ENCODE measurements at places on chromosomes 1 and 21. TPM values are rescaled to one million over a fixed set of nuclear protein-coding genes. Genes with fewer than 3 reads are reported as not detected.

- DNase-seq = no peak
Measured at GRCh38 chr1:78730054-78730453, 80.4 kb downstream of the IFI44 start.

DNA sequence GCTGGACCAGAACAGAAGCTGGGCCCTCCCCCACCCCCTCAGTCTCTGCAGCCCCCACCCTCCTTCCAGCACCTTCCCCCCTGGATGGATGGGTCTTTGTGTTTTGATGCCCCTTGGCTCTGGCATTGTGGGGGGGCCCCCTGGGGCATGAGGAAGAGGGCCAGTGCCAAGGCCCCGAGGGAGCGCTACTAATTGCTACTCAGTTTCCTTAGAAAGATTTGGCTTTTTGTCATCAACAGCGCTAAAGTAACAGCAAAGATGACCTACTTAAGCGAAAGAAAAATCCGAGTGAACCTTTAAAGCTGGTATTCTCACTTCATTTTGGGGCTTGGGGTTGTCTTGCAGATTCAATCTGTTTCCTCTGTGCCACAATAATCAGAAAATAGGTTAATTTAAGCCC, 63.5 kb downstream of the SKI start:
- no peak for DNase-seq

DNA sequence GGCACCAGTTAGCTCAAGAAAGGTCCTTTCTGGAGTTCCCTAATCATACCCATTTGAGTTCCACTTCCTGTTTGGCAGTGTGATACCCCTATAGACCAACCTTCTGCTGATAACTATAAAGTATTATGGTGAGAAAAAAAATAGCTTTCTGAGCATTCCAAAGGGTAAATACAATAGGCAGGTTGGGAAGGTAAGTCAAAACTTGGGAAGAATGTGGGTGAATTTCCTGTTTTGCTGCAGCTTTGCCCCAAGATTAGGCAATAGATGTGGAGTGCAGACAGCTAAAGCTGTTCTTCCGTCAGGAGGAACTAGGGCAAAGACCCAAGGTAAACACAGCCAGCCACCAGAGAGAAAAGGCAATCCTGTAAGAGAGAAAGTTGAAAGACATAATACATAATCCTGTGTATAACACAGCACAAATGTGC, 49.9 kb upstream of the GUCA2A start:
- no peak for DNase-seq

DNA sequence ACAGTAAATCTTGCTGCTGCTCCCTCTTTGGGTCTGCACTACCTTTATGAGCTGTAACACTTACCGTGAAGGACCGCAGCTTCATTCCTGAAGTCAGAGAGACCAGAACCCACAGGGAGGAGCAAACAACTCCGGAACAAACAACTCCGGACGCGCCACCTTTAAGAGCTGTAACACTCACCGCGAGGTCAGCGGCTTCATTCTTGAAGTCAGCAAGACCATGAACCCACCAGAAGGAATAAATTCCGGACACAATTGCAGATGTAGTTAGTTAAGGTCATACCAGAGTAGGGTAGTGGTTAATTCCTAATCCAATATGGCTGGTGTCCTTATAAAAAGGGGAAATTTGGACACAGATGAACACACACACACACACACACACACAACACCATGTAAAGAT, 37.7 kb downstream of the VTCN1 start:
- no peak for DNase-seq

- DNase-seq = no peak
Measured at GRCh38 chr1:117673405-117673804, 67.6 kb downstream of the TENT5C start.

ZFP69 gene
- total RNA-seq = 4.6 TPM

ARHGAP29 gene
- 15.2 TPM for total RNA-seq

SPRR1A gene
- total RNA-seq = not detected

SEC16B gene
- total RNA-seq = 0.67 TPM

DNA sequence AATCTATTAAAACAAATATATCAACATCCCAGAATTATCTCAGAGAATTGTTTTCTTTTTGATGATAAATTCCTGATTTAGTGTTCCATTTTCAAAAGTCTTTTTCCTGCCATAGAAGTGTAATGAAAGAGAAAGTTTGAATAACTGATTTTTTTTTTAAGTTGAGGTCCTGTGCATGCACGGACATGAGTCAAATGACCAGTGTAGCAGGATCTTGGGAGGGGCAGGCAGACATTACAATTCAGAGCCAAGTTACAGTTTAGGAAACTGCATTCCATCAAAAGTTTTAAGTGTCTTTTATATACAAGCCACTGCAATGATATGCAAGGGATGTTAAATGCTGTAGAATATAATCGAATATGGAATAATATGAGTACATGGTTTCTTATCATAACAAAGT, 227.5 kb downstream of the HMCN1 start:
- DNase-seq = no peak

DNA sequence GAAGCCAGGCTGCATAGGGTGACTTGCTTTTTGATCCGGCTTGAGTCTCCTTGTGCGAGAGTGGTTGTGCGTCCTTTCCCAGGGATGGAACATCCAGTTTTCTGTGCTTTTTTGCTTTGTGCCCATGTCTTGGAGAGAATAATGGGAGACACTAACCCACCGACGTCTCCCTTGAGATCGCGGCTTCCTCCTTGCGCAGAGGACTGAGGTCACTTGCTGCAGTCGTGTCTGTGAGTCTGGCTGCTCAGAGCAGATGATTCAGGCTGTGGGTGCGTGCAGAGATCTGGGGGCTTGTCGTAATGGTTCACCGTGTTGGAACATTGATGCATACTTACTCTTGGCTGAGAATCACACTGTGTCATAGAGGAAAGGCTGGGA, 164.5 kb upstream of the CACNA1E start:
- no peak for DNase-seq

GRCh38 chr1:198925567-198925966, 286.7 kb downstream of the PTPRC start:
- DNase-seq = no peak

Measured in progenitor cell of endocrine pancreas (in vitro differentiated cells).